ENCODE measurements at places on chromosomes 12 and 14.

GRCh38 chr14:34214961-34215360 lies 247.1 kb downstream of the SPTSSA start:
- DNase-seq = no peak

GRCh38 chr12:54279227-54279631 lies 693 bp downstream of the CBX5 start:
- no peak for DNase-seq

- DNase-seq = no peak
Measured at GRCh38 chr14:52235866-52236510, 31.5 kb upstream of the PTGDR start.

GRCh38 chr14:76958020-76958979 lies 70.2 kb downstream of the IRF2BPL start:
- no peak for DNase-seq

- DNase-seq = peak; percentile 24
Measured at GRCh38 chr14:45252366-45253069, 484 bp downstream of the MIS18BP1 start.

DNA sequence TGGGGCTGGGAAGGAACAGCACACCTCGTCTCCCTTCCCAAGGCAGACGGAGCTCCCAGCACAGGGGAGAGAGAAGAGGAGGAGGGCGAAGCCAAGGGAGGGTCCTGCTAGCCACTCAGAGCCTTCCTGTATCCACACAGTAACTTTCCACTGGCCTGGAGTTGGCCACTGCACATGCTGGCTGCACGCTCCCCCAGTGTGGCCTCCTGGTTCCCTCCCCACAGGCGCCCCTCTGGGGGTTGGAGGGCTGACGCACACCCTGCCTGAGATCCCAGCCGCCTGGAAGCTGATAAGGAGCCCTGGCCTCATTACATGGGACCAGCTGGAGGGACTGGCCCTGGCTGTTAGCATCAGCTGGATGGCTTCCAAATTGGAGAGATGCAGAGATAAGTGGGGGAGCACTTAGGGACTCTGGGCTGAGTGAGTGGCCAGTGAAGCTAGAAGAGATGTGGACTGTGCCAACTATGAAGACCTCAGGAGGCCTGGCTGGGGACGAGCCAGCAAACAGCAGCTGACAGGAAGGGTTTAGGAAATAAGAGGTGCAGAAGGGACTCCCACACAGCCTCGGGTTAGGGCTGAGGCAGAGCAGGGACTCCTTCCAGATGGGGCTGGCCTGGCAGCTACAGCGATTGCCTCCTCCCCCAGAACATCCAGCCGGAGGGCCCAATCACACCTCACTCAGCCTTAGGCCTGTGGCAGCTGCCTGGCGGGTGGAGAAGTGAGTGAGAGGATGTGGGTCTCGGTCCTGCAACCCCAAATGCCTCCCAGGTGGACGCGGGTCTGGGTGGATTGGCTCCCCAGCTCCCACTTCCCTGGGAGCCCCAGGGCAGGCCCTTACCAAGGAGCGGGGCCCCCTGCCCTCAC lies 26.3 kb upstream of the BCDIN3D start:
- DNase-seq = peak; percentile 92

GRCh38 chr12:109256011-109256410 lies 53.1 kb downstream of the FOXN4 start:
- DNase-seq = no peak

- DNase-seq = no peak
Measured at GRCh38 chr12:20404576-20405346, 36.4 kb downstream of the PDE3A start.
